ENCODE measurements at places on chromosomes 3 and 15.

DNA sequence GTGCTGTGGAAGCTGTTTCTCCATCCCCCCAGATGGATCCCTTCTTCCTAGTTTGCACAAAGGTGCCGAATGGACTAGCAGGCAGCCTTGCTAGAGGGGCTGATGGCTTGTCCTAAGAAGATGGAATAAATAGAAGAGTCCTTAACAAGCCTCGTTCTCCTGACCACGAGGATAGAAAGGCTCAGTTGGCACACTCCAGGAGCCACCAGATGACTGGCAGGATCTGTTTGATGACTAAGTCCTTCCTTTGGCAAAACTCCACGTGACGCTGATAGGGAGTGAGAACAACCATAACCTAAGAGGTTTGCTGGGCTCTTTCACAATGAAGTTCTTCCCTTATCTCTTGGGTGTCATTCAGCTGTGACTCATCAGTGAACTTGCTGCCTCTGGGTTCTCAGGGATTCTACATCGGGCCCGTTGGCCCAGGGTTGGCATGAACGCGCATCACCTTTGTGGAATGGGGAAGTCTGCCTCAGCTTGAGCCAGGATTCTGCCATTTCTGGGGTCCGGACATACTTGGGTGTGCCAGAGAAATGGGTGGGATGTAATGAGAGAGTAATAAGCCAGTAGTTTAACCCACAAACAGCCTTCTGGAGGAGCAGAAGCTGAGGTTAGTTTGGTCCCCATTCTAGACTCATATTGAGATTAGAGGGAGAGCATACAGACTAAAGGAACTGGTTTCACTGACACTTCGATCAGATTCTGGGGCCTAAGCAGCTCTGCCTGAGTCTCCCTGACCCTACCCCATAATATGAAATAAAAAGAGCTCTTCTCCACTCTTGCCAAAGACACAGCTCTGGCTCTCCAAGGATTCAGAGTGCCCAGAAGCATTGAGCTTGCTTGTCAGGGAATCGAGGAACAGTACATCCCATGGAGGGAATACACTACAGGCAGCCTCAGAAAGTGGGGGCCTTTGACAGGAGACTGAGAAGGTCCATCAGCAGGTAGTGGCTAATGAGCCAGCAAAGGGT, 2.0 kb upstream of the MELTF start:
- peaks cover 6% of the 10 kb centered on the region for H3K27me3 ChIP-seq
- H3K4me3 ChIP-seq: no peak overlapping the region
- H3K36me3 ChIP-seq: no peaks in the 10 kb centered on the region
- peaks cover 5% of the 10 kb centered on the region for H3K4me1 ChIP-seq
- H3K27ac ChIP-seq: no peak overlapping the region

- H3K27ac ChIP-seq: no peak overlapping the region
- H3K36me3 ChIP-seq: no peaks in the 10 kb centered on the region
- no peaks in the 10 kb centered on the region for H3K27me3 ChIP-seq
- no peak for DNase-seq
Measured at GRCh38 chr3:66322436-66322835, 101.6 kb downstream of the SLC25A26 start.

GRCh38 chr15:40255033-40255432, 16.2 kb downstream of the PAK6 start:
- no peaks in the 10 kb centered on the region for H3K36me3 ChIP-seq
- no peak for DNase-seq

GRCh38 chr3:179681492-179682263, 28.8 kb downstream of the USP13 start:
- no peak overlapping the region for H3K4me3 ChIP-seq
- peaks cover 24% of the 10 kb centered on the region for H3K4me1 ChIP-seq
- no peaks in the 10 kb centered on the region for H3K27me3 ChIP-seq
- no peaks in the 10 kb centered on the region for H3K36me3 ChIP-seq
- DNase-seq: no peak

DNA sequence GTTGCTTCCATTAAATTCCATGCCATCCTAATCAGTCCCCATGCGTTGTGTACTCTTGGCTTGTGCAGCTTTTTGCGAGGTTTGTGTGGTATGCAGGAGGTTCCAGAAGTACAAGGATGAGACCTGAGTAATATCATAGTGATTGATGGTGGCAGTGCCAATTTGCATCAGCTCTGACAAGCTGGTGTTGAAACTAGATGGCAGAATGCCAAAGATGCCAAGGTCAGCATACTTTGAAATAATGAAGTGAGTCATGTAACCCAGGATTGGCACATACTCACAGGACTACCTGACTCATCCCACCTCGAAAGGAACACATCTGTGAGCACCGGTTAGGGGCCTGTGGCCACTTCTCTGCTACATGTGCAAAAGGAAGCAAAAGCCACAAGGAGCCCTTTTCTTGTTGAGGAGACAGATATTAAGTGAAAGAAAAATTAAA, 14.3 kb downstream of the KAT2B start:
- no peak overlapping the region for H3K27ac ChIP-seq
- H3K36me3 ChIP-seq: no peaks in the 10 kb centered on the region
- no peaks in the 10 kb centered on the region for H3K4me1 ChIP-seq
- H3K27me3 ChIP-seq: no peaks in the 10 kb centered on the region
- DNase-seq: no peak
- H3K4me3 ChIP-seq: no peak overlapping the region

DNA sequence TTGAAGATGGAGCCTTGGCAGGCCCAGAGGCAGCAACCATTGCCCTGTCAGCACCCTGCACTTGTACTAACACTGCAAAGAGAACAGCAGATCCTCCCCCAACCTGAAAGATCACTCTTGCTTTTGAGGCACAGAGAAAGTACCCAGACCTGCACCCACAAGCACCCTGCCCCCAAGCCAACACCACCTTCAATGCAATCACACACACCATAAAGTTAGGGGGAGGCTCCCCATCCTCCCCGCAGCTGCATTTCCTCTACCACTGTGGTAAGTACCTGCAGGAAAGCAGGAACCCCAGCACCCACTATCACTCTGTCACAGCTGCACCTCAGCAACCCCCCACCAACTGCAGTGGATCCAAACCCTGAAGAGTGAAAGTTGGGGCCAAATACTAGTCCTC, 12.0 kb downstream of the OR5K3 start:
- no peaks in the 10 kb centered on the region for H3K27me3 ChIP-seq
- H3K4me1 ChIP-seq: no peaks in the 10 kb centered on the region
- H3K4me3 ChIP-seq: no peak overlapping the region
- no peak for DNase-seq
- no peaks in the 10 kb centered on the region for H3K36me3 ChIP-seq

DNA sequence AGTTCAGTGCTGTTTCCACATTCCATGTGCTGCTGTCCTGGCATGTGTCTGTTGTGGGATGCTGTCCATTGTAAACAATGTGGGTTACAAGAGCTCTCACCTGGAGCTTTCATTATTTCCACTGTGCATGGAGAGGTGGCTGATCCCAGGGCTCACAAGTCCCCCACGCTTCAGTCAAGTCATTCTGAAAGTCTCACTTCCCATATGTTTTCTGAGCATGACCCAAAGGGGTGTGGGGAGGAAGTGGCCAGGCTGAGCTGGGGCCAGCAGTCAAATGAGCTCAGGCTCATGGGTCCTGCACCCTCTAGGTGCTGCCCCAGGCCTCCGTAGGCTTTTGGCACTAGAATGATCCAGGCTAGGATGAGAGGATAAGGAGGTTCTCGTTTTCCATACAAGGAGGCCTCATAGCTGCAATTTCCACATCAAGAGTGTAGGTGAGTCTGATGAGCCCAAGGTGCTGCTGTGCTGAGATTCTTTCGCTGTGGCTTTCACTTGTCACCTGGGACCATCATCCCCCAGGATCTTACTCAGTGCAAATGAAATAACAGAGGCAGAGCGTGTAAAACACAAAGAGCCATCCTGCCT, 22.0 kb downstream of the STARD5 start:
- H3K27ac ChIP-seq: no peak overlapping the region
- H3K4me3 ChIP-seq: no peak overlapping the region
- H3K4me1 ChIP-seq: no peaks in the 10 kb centered on the region

- peak; percentile 20 for DNase-seq
- no peak overlapping the region for H3K27ac ChIP-seq
- no peaks in the 10 kb centered on the region for H3K36me3 ChIP-seq
- H3K27me3 ChIP-seq: no peaks in the 10 kb centered on the region
Measured at GRCh38 chr3:6994081-6994668, 133.3 kb downstream of the GRM7 start.

- no peak overlapping the region for H3K4me3 ChIP-seq
- H3K4me1 ChIP-seq: no peaks in the 10 kb centered on the region
- H3K36me3 ChIP-seq: no peaks in the 10 kb centered on the region
- H3K27ac ChIP-seq: no peak overlapping the region
- DNase-seq: no peak
Measured at GRCh38 chr15:95087253-95087609, 855.9 kb downstream of the MCTP2 start.

- no peak overlapping the region for H3K4me3 ChIP-seq
- peak; percentile 39 for DNase-seq
- H3K27ac ChIP-seq: no peak overlapping the region
- no peaks in the 10 kb centered on the region for H3K36me3 ChIP-seq
Measured at GRCh38 chr3:65619451-65619881, 419.3 kb downstream of the MAGI1 start.

GRCh38 chr15:64110950-64111678, 15.3 kb downstream of the SNX1 start:
- H3K4me1 ChIP-seq: no peaks in the 10 kb centered on the region
- H3K27me3 ChIP-seq: no peaks in the 10 kb centered on the region
- H3K4me3 ChIP-seq: no peak overlapping the region
- H3K27ac ChIP-seq: no peak overlapping the region
- no peak for DNase-seq

- H3K27ac ChIP-seq: no peak overlapping the region
- no peaks in the 10 kb centered on the region for H3K36me3 ChIP-seq
- H3K27me3 ChIP-seq: no peaks in the 10 kb centered on the region
- no peak overlapping the region for H3K4me3 ChIP-seq
Measured at GRCh38 chr15:76575274-76575673, 238.7 kb downstream of the ISL2 start.

GRCh38 chr15:92521624-92522008, 127.9 kb downstream of the ST8SIA2 start:
- no peaks in the 10 kb centered on the region for H3K27me3 ChIP-seq
- H3K4me1 ChIP-seq: no peaks in the 10 kb centered on the region
- DNase-seq: peak; percentile 83
- no peaks in the 10 kb centered on the region for H3K36me3 ChIP-seq

DNA sequence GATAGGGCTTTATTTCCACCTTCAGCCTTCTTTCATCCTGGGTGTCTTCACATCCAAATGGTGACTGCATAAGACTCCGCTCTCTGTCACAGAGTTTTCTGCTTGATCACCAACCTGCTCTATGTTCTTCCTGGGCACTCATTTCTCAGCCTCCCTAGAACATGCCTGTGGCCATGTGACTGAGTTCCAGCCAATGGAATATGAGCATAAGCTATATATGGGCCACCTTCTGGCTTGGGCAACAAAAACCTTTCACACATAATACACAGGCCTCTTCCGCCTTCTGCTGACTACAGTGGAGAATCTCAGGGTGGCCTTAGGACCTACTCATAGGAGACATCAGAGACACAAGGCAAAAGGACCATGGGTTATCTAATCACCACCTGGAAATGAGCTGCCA, 51.2 kb upstream of the MED12L start:
- H3K4me3 ChIP-seq: no peak overlapping the region
- no peak overlapping the region for H3K27ac ChIP-seq
- no peak for DNase-seq
- H3K36me3 ChIP-seq: no peaks in the 10 kb centered on the region

DNA sequence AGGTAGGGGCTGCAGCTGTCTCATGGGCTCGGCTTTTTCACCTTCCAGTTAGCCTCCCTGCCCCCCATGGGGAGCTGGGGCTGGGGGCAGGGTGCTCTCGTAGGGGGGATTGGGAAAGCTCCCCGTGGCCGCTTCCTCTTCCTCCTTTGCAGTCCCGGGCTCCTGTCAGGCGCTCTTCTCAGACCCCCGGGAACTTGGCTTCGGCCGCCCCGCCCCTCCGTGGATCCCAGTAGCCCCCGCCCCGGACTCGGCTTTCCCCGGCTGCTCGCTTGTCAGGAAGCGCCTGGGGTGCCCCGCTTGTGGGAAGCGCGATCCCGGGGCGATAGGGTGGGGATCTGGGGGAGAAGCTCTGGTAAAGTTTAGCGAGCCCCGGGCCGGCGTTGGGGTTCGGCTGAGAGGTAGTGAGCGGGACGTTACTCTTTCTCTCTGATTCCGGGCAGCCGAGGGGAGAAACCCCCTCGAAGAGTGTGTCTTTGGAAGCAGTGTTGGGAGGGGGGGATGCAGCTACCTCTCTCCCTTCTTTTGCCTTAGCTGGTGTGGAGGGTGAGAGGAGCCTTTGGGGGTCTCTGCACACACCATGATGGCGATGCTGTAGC, 611 bp downstream of the PIAS1 start:
- DNase-seq: peak; percentile 41
- no peaks in the 10 kb centered on the region for H3K27me3 ChIP-seq
- peaks cover 19% of the 10 kb centered on the region for H3K4me1 ChIP-seq

- no peaks in the 10 kb centered on the region for H3K27me3 ChIP-seq
- H3K36me3 ChIP-seq: no peaks in the 10 kb centered on the region
- DNase-seq: no peak
- H3K4me3 ChIP-seq: no peak overlapping the region
- H3K27ac ChIP-seq: no peak overlapping the region
Measured at GRCh38 chr3:134563601-134564000, 77.7 kb downstream of the CEP63 start.

- H3K27ac ChIP-seq: no peak overlapping the region
- no peak for DNase-seq
- H3K4me3 ChIP-seq: no peak overlapping the region
- no peaks in the 10 kb centered on the region for H3K36me3 ChIP-seq
Measured at GRCh38 chr3:111321786-111322185, 220.2 kb upstream of the CD96 start.

DNA sequence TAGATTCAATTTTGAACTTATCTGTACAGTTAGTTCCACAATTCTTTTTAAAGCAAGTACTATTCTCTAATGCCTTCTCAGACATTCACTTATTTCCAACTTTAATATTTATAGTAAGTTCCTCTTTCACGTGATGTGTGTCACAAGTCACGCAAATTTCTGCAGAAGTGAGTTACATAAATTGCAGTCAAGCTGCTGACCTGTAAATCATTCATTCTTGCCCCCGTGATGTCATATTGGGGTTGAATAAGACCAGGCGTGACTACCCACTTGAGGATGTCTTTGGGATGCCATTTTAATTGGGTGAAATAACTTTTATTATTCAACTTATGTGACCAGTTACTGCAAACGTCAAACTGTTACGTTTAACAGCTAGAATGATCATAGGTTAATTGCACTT, 15.1 kb downstream of the PPARG start:
- DNase-seq: no peak
- H3K4me3 ChIP-seq: no peak overlapping the region
- H3K27me3 ChIP-seq: peaks cover 48% of the 10 kb centered on the region
- no peaks in the 10 kb centered on the region for H3K36me3 ChIP-seq
- no peak overlapping the region for H3K27ac ChIP-seq
